ENCODE measurements at places on chromosomes 6 and 20. TPM values are rescaled to one million over a fixed set of nuclear protein-coding genes. Genes with fewer than 3 reads are reported as not detected.
A peak's percentile ranks its signal among the peaks of the same experiment; 100 is the strongest.

DNA sequence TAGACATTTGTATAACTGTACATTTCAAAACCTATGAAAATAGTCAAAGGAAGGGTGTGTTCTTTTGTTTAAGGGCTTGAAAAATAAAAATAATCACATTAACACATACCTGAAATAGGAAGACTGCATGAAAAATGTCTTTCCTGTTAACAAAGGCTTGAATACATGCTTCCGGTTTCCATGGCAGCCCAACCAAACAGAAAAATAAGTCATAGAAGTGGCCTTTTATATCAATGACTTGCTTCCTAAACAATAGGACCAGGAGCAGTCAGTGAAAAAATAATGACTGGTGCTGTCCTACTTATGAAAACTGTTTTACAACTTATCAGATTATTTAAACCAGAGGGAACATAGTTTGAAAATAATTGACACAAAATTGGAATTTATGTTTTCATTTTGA, 412.6 kb upstream of the PLCB4 start:
- peaks cover 5% of the 10 kb centered on the region for H3K36me3 ChIP-seq
- no peak overlapping the region for H3K27ac ChIP-seq
- no peak for DNase-seq

- H3K4me3 ChIP-seq: no peak overlapping the region
- peaks cover 24% of the 10 kb centered on the region for H3K4me1 ChIP-seq
- no peak for DNase-seq
- no peaks in the 10 kb centered on the region for H3K27me3 ChIP-seq
These were observed 364.5 kb upstream of the JARID2 start for GRCh38 chr6:14881398-14881797.

DNA sequence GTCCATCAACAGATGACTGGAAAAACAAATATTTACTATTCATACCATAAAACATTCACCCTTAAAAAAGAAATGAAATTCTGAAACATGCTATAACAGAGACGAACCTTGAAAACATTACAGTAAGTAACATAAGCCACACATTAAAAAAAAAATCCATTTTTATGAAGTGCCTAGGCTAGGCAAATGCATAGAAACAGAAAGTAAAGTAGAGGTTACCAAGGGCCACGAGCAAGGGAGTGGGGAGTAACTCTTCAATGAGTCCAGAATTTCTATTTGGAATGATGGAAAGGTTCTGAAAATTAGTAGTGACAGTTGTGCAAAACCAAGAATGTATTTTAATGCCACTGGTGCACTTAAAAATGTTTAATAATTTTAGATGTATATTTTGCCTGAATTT, 47.7 kb downstream of the STAU1 start:
- no peaks in the 10 kb centered on the region for H3K4me1 ChIP-seq
- no peak overlapping the region for H3K27ac ChIP-seq
- no peaks in the 10 kb centered on the region for H3K27me3 ChIP-seq
- no peak overlapping the region for H3K4me3 ChIP-seq

DNA sequence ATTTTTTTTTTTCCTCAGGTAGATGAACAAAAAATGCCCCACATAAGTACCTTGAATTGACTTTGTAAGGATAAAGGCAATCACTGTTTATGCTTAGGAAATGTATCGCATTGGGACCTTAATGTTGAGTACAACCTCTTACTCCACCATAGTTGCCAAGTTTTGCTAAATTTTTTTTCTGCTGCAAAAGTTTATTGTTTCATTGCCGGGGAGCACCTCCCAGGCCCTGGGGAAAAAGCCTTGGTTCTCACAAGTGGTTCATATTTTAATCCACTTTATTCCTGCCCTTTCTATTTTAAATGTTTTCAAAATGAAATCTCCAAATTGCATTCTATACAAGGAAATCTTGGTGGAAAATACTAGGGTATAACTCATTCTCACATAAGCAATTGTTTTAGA, 52.3 kb upstream of the UTRN start:
- H3K36me3 ChIP-seq: no peaks in the 10 kb centered on the region
- H3K4me3 ChIP-seq: no peak overlapping the region
- no peak for DNase-seq
- no peak overlapping the region for H3K27ac ChIP-seq
- H3K27me3 ChIP-seq: no peaks in the 10 kb centered on the region

- no peak for DNase-seq
- no peak overlapping the region for H3K27ac ChIP-seq
- no peak overlapping the region for H3K4me3 ChIP-seq
- H3K27me3 ChIP-seq: no peaks in the 10 kb centered on the region
These were observed 272.1 kb upstream of the EYS start for GRCh38 chr6:65979120-65979519.

GRCh38 chr6:105753620-105754211, 332.4 kb upstream of the PRDM1 start:
- H3K36me3 ChIP-seq: no peaks in the 10 kb centered on the region
- H3K27me3 ChIP-seq: peaks cover 11% of the 10 kb centered on the region
- no peaks in the 10 kb centered on the region for H3K4me1 ChIP-seq
- no peak overlapping the region for H3K4me3 ChIP-seq

GRCh38 chr6:155974811-155975323, 519.2 kb upstream of the NOX3 start:
- no peak overlapping the region for H3K4me3 ChIP-seq
- peaks cover 10% of the 10 kb centered on the region for H3K4me1 ChIP-seq
- no peak for DNase-seq

DNA sequence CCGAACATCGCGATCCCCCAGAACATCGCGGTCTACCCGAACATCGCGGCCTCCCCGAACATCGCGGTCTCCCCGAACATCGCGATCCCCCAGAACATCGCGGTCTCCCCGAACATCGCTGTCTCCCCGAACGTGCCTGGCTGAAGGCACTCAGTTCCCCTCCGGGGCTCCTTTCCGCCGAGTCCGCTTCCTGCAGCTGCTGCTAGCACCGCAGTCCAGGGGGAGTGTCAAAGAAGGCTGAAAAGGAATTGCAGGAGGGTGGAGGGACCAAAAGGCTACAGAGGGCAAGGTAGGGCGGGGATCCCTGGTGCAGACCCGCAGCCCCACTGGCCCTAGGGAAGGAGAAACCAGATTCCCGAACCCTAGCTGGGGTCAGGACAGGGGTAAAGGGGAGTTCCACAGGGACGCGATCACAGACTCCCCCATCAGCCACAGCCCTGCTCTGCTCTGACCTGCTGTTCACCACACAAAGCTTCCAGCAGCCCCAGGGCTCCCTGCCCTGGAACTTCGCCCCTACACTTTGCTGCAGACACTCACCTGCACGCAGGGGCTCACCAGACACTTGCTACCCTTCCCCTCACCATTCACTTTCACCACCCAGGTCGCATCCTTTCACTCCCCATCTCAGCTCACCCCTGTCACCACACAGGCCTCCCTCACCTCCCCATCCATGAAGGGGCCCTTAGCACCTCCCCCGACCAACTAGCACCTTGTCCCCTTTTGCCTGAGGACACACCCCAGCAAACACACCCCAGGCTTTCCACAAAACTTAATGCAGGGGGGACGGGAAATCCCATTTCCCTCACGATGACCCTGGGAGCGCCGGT, 1.7 kb downstream of the ULBP1 start:
- peaks cover 18% of the 10 kb centered on the region for H3K4me1 ChIP-seq
- H3K4me3 ChIP-seq: peak overlapping the region; percentile 77
- no peaks in the 10 kb centered on the region for H3K36me3 ChIP-seq
- DNase-seq: no peak
- H3K27ac ChIP-seq: no peak overlapping the region

DNA sequence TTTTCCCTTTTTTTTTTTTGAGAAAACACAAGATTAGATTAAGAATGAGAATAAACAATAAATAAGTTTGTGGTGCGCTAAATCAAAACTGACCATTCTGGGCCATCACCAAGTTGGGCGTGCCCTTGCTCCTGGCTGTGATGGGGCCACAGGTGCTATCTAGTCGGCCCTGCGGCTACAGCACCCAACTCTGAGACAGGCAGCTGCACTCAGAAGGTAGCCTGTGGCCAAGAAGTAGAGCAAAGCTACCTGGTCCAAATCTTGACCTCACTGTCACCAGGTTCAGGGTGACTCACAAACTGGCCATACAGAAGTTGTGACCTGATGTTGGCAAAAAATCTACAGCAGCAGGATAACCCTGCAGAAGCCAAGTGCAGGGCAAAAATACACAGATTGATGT, 3.4 kb downstream of the TXNDC5 start:
- no peaks in the 10 kb centered on the region for H3K27me3 ChIP-seq
- H3K4me1 ChIP-seq: peaks cover 16% of the 10 kb centered on the region
- H3K4me3 ChIP-seq: no peak overlapping the region
- H3K36me3 ChIP-seq: peaks cover 8% of the 10 kb centered on the region
- no peak overlapping the region for H3K27ac ChIP-seq
- no peak for DNase-seq

DNA sequence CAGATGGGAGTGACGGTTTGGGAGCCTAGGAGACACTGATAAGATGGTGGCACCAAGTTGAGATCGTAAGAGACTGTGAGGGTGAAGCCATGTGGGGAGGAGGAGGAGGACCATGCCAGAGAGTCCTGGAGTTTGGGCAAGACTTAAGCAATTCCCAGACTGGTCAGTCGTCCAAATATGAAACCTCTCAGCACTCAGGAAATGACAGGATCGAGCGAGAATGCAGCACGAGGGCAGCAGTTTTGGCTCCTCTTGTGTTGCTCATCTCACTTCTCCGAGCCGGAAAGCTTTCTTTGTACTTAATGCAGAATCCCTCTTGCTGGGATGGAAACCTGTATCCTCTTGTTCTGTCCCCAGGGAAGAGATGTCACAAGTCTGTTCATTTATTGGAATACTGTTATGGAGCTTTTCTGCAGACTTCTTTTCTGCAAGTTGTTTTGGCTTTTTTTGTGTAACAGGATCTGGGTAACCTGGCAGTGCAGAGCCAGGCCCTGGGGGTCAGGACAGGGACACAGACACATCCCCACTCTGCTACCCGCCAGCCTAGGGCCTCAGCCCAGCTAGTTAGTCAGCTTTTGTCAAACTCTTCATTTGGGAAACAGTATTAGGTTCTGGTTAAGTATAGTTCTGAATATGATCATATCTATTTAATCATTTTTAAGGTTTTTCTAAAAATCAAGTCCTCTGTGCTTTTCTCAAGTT, 34.3 kb downstream of the FNDC1 start:
- H3K4me1 ChIP-seq: no peaks in the 10 kb centered on the region
- no peaks in the 10 kb centered on the region for H3K36me3 ChIP-seq
- DNase-seq: no peak

DNA sequence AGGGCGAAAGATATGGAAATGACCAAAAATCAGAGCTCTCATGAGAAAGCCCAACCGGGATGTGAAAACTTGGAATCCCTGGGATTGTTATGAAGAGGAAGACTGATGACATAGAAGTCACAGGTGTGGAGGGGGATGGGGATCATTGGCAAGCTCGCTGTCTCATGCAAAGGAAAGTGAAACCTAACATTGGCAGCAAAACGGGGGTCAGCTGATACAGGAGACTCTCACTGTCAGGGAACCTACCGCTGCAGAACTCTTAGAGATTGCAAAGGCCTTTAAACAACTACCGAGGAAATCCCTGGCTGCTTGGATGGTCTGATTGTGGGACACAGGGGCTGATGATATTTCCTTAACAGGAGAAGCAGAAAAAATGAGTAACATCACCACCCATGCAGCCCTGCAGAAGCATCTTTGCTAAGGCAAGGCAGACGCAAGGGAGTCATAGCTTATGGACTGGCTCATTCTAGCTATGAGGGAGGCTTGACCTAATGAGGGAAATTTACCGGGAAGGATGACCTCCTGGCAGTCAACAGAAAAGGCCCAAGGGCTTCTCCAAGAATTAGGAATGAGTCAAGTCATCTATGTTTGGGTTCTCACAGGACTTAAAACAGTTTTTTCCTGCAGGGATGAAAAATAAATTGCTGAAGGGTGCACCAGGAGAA, 7.0 kb downstream of the MUC21 start:
- no peak for DNase-seq
- H3K4me3 ChIP-seq: no peak overlapping the region
- H3K4me1 ChIP-seq: peaks cover 5% of the 10 kb centered on the region
- peaks cover 2% of the 10 kb centered on the region for H3K36me3 ChIP-seq
- H3K27ac ChIP-seq: no peak overlapping the region
- H3K27me3 ChIP-seq: no peaks in the 10 kb centered on the region

- no peaks in the 10 kb centered on the region for H3K36me3 ChIP-seq
- no peak overlapping the region for H3K4me3 ChIP-seq
- H3K27ac ChIP-seq: no peak overlapping the region
These were observed 183.0 kb upstream of the MMS22L start for GRCh38 chr6:97465877-97466561.

GRCh38 chr6:143928853-143929252, 64.6 kb downstream of the ZC2HC1B start:
- H3K27ac ChIP-seq: no peak overlapping the region
- H3K4me3 ChIP-seq: no peak overlapping the region
- no peaks in the 10 kb centered on the region for H3K27me3 ChIP-seq

DNA sequence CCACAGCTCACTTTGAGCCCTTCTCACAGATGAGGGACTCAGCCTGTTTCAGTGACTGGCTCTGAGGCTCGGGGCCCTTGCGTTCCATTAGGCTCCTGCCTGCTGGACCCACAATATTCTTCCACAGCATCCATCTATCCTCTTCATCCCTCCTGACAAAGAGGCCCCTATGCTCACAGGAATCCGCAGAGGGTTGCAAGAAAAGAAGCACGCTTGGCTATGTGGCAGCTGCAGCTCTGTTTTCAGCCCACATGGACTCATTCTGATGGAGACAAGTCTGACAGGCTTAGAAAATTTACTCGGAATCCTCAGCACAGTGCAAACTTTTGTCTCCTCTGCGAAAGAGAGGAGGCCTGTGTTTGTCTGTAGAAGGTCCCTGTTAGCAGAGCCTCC, 207.5 kb downstream of the SYNDIG1 start:
- no peak overlapping the region for H3K27ac ChIP-seq
- no peak overlapping the region for H3K4me3 ChIP-seq
- H3K27me3 ChIP-seq: no peaks in the 10 kb centered on the region
- no peak for DNase-seq
- no peaks in the 10 kb centered on the region for H3K36me3 ChIP-seq

GRCh38 chr6:15956205-15957106, 172.4 kb upstream of the MYLIP start:
- no peak overlapping the region for H3K27ac ChIP-seq
- H3K27me3 ChIP-seq: no peaks in the 10 kb centered on the region
- peaks cover 37% of the 10 kb centered on the region for H3K4me1 ChIP-seq
- H3K36me3 ChIP-seq: no peaks in the 10 kb centered on the region
- no peak for DNase-seq
- no peak overlapping the region for H3K4me3 ChIP-seq

- H3K27ac ChIP-seq: no peak overlapping the region
- H3K4me3 ChIP-seq: no peak overlapping the region
- no peak for DNase-seq
These were observed 65.9 kb downstream of the PREX1 start for GRCh38 chr20:48761874-48762273.

TOX2 gene
- total RNA-seq: 0.94 TPM

CSE1L gene
- 78.7 TPM for total RNA-seq

ZNF217 gene
- total RNA-seq: 39.5 TPM

SLC2A10 gene
- 23.8 TPM for total RNA-seq

CDKAL1 gene
- 22.6 TPM for total RNA-seq

ZFAND3 gene
- total RNA-seq: 81.2 TPM

TREM1 gene
- 0.34 TPM for total RNA-seq

DUSP15 gene
- total RNA-seq: 10.4 TPM

SMIM28 gene
- total RNA-seq: not detected

SLC39A7 gene
- 140 TPM for total RNA-seq

CD24 gene
- 377 TPM for total RNA-seq

MUCL3 gene
- total RNA-seq: not detected

APOM gene
- total RNA-seq: 3.4 TPM

EEF1A2 gene
- 15.6 TPM for total RNA-seq

ECHDC1 gene
- 52.8 TPM for total RNA-seq

ANKS1A gene
- total RNA-seq: 30.6 TPM

PRKN gene
- 6.8 TPM for total RNA-seq

LBP gene
- not detected for total RNA-seq

OR2H1 gene
- not detected for total RNA-seq

VIP gene
- not detected for total RNA-seq

SIRPB1 gene
- total RNA-seq: 0.93 TPM
